ENCODE measurements at places on chromosomes 3 and 15.

GRCh38 chr3:182046166-182046764, 334.5 kb downstream of the SOX2 start:
- DNase-seq = no peak

DNA sequence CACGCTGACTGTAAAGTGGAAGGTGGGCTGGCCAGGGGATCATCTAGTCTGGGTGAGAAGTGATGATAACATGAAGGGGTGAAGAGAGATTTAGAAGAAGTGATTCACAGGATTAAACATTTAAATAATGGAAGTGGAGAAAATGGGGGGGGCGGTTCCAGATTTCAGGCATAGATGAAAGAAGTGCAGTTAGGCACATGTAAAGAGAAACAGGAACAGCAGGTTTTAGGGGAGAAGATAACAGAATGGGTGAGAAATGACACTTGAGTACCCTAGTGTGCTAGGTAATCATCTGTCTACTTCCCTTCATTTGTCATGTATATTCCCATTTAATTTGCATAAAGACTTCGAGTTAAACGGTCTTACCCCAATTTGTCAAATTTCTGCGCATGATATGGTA, 15.3 kb downstream of the B3GNT5 start:
- DNase-seq = peak; percentile 80

DNA sequence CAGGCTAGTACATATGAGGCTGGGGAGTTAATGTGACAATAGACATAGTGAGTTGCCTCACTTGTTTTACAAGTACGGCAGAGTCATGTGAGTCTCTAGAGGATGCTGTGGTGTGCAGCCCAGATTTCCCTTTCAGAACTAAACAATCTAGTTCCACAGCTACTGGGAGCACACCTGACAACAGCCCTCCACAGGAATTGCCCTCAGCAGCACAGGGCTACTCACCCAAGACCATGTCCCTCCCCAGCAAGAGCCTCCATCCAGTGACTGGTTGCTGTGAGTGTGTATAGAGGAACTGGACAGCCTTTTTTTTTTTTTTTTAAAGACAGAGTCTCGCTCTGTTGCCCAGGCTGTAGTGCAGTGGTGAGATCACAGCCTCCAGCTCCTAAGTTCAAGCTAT, 40.2 kb upstream of the UBE2E2 start:
- DNase-seq = no peak

- no peak for DNase-seq
These were observed 98.9 kb downstream of the NEDD4 start for GRCh38 chr15:55894399-55894965.

- no peak for DNase-seq
These were observed 273.1 kb downstream of the ULK4 start for GRCh38 chr3:41688595-41689380.

Measured in Karpas-422 (cell line).